ENCODE measurements at places on chromosomes 3 and 15.
A peak's percentile ranks its signal among the peaks of the same experiment; 100 is the strongest.

GRCh38 chr3:12969486-12969885 is 103.7 kb downstream of the IQSEC1 start:
- no peak for DNase-seq

DNA sequence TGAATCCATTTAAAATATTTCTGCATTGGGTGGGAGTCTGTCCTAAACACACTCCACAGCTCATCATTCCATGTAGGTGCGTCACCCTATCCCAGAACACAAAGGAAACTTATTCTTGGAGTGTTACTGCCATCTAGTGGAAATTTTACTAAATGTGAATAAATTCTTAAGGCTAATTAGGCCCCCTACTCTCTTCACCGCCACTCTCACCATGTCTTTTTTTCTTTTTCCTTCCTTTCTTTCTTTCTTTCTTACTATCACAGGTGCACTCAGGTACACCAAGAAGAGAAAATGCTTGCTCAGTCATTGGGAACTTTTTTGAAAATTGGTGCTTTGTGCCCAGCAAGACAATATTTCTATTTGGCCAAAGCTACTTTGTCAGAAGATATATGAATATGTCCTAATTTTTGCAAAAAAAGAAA is 26.4 kb upstream of the ATP8B4 start:
- DNase-seq = no peak

- DNase-seq = no peak
Measured at GRCh38 chr3:48478626-48479555, 25.1 kb downstream of the SHISA5 start.

GRCh38 chr3:99637368-99638111 is 854 bp upstream of the COL8A1 start:
- DNase-seq = peak; percentile 5

DNA sequence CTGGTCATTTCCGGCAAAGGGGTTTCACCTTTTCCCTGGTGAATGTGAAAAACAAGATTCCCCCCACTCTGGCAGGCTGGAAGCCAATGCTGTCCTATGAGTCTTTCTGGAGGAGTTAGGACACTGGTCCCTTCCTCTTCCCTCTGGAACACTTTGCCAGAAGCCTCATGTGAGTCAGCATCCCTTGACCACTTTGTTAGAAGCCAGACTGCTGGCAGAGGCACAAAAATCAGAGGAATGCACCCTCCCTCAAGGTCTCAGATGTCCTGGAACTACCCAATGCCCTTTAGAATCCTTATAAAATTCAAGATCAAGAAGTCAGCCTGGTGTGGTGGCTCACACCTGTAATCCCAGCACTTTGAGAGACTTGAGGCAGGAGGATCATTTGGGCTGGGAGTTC is 26.6 kb downstream of the ITGB5 start:
- no peak for DNase-seq

- DNase-seq = no peak
Measured at GRCh38 chr15:101498717-101499480, 9.4 kb upstream of the PCSK6 start.
